ENCODE measurements at places on chromosomes 3 and 15.

GRCh38 chr15:101068961-101069653 is 149.9 kb downstream of the LRRK1 start:
- peak; percentile 25 for DNase-seq

GRCh38 chr3:50287262-50287661 is 5.0 kb downstream of the IFRD2 start:
- no peak for DNase-seq

DNA sequence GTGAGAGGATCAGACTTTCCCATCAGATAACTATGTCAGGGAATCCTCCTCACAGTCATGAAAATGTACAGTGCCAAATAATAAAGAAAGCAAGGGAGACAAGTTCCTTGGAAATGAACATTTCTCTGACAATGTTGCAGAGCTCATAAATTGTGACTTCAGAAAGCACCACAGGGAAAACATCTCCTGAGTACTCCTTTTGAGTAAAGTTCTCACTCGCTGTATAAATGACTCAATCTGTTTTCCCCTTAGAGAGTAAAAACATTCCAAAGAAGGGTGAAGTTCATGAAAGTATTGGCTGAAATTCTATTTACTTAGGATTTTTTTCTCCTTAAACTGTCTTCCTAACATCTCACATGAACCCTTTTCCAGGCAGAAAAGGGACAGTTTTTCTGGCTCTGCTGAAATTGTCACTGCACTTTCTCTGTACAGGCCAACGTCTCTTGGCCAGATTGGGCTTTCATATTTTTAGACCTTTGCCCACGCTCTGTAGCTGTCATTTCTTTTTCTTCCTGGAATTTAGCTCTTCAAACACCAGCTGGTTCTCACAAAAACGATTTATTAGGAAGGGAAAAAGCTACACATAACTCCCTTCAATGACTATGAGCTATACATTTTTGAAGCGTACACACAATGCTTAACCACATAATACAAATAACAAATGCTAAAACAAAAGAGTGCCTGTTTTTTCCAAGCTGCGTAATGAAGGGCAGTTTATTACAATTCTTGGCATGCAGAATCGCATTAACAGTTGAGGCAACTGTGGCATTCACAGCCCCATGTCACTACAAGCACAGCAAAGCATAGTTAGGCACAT is 216.1 kb downstream of the ATP8B4 start:
- no peak for DNase-seq

DNA sequence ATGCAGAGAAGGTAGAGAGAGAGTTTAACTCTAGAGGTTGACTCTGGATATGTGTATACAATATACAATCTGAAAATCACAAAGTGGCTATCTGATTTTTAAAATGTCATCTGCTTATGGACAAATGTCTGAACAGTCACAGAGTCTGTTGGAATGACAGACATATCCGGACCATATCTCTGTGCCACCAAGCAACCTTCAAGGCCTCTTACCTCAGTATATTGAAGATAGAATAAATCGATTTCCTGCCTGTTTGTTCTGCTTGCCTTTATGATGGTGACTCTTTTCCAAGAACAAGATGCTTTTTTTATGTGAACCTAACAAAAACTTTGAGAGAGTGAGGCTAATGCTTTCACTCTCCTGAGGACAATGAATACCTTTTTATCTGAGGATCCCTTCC is 151.1 kb downstream of the RBPMS2 start:
- DNase-seq = no peak

- peak; percentile 55 for DNase-seq
Measured at GRCh38 chr3:13192471-13193213, 119.4 kb upstream of the IQSEC1 start.

DNA sequence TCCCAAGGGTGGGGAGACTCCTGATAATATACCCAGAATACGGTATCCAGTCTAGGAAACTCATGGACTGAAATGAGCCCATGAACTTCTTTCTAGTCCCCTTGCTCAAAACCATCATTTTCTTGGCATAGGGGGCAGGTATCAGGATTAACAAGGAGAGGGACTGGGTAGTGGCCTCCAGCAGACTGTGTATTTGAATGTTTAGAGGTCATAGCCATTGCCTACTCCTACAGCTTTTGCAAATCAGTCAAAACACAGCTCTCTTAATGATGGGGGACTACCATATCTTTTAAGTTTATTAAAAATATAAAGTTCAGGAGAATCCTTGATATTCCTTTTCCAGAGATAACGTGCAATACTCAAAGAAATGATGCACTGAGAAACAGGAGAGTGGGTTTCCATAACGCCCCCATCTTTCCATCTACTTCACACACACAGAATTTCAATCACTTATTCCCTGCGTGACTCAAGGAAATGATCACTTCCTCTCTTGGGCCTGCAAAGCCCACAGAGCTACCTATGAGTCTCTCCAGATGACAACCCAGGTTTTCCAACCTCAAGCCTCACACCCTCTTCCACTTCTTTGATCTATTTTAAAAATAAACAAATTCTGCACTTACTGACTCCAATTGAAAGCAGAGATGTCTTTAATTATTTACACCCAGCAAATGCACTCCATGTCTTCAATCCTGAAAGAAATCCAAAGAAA is 584.0 kb upstream of the LMCD1 start:
- no peak for DNase-seq

DNA sequence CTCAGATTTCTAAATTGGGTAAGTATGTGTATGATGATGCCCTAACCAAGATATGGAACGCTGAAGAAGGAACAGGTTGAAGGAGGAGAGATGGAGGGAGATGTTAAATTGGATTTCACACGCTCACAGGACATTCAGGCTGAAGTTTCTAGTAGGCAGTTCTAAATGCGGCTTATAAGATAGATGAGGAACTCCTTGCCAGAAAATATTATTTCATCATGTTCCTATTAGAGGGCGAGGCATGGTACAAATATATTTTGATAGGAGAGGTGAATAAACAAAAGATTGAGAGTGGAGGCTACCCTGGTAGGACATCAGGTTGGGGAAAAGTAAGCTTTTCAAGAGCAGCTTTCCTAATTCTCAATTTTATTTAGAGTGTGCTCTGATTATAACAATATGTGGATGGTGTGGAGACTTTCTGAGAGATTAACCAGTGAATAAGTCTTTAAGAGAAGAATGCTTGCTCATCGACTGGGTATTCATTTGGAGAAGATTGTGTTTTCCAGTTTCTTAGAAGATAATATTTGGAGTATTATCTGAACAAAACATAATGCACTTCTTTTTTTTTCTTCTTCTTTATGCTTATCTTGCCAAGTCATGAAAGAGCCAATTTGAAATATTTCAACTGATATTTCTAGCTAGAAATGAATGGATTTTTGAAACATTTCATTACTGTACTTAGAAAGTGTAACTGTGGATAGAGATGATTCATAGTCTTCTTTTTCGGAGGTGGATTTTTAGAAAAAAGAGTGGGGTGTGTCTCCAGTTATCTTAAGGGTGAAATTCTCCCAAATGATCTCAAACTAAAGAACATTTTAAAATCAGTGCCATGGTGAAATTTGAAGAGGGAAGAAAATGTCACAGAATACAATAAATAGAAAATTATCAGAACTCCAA is 88.5 kb downstream of the B3GALNT1 start:
- DNase-seq = no peak

DNA sequence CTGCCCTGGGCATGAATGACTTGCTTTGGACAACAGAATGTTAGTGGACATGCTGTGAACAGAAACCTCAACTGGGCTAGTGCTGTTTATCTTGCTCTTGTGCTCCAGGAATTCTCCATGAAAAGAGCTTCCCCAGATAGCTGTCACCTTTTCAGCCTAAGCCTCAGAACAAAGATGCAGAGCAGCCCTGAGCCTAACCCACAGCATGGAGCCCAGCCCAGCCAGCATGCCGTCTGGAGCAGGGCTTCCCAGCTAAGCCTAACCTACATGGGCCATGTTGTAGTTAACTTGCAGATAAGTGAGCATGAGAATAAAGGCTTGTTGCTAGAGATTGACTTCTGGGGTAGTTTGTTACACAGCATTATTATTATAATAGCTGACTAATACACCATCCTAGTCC is 48.9 kb downstream of the SCN5A start:
- DNase-seq = no peak

GRCh38 chr3:194121891-194122631 is 13.9 kb upstream of the HES1 start:
- no peak for DNase-seq

GRCh38 chr15:79170256-79170664 is 79.7 kb upstream of the RASGRF1 start:
- peak; percentile 28 for DNase-seq

- peak; percentile 3 for DNase-seq
Measured at GRCh38 chr3:105177576-105177975, 189.1 kb upstream of the ALCAM start.

GRCh38 chr3:148962513-148962912 is 28.8 kb upstream of the GYG1 start:
- peak; percentile 39 for DNase-seq

- no peak for DNase-seq
Measured at GRCh38 chr3:45610119-45610518, 15.6 kb downstream of the LIMD1 start.

- DNase-seq = no peak
Measured at GRCh38 chr15:86256628-86257027, 177.0 kb downstream of the AGBL1 start.

- DNase-seq = peak; percentile 82
Measured at GRCh38 chr3:127628788-127629466, at the start of gene PODXL2. Gene PODXL2 (plus strand): TSS chr3:127629185. CDS start chr3:127629220, 35 bp downstream.

DNA sequence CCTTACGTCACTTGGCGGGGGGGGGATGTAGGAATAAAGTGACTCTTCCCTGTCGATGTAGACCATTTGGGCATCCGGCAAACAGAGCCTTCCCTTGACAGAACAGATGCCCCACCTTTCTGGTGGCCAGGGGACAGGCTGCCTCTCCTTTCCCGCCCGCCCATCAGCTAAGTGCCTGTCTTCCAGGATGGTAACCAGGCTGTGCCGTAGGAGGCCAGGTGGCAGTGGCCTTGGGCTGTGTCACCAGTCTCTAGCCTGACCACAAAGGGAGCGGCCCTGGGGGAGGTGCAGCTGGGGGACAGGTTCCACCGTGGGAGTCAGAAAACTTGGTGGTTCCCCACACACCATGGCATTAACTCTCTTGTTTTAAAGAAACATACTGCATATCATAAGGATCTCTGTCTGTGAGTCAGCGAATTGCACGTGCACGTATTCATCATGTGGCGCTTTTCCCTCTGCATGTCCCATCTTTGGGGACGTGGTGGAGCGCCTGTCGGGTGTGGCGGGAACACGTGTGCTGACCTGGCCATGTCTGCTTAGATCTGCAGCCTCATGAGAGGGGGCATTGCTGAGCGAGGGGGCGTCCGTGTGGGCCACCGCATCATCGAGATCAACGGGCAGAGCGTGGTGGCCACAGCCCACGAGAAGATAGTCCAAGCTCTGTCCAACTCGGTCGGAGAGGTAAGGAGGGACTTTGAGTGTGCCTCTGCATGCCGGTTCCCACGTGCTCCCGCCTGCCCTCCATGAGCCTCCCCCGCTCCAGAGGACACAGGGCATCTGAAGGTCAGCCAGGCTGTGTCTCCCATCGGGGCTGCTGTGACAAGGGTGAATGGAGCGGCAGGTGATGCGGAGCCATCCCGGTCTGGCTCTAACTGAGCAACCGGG is 156.0 kb downstream of the NSMCE3 start:
- DNase-seq = no peak

DNA sequence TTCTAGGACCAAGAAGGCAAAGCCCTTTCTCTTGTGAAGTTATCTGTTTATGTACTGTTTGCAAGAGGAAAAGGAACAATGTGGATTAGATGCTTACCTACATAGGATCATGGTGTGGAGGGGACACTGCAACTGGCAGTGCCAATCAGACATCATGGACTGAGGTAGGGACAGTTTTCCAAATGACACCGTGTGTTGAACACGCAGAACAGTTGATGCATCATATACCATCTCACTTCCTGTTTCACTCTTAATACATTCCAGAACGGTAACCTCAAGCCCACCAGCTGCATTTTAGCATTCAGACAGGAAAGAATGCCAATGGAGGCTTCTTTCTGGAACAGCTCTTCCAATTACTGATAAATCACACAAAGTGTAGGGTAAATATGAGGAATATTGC is 397.7 kb upstream of the LMCD1 start:
- no peak for DNase-seq

- peak; percentile 33 for DNase-seq
Measured at GRCh38 chr3:36679384-36680200, 84.8 kb downstream of the DCLK3 start.

DNA sequence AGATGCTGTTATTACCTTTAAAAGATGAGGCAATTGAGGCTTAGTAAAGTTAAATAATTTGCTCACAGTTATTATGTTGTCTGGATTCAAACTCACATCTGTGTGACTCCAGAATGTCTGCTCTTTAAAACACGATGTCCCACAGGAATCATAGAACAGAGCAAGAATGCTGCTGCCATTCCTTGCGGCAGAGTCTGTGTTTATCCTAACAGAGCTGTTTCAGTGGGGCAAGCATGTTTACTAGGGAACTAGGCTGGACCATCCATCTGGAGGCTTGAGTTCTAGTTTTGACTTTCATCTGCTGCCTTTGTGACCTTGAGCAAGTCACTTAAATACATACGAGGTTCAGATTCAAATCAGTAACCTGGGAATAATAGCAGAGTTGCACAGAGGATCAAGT is 72.1 kb downstream of the BBX start:
- no peak for DNase-seq

- DNase-seq = no peak
Measured at GRCh38 chr3:138461896-138462295, 27.5 kb downstream of the ESYT3 start.

GRCh38 chr3:55480911-55481743 is 6.0 kb downstream of the WNT5A start:
- DNase-seq = peak; percentile 80

- no peak for DNase-seq
Measured at GRCh38 chr3:53865732-53866499, 16.0 kb downstream of the ACTR8 start.

- DNase-seq = no peak
Measured at GRCh38 chr15:51307811-51308210, 30.6 kb downstream of the CYP19A1 start.

GRCh38 chr3:48708481-48708889 is 8.5 kb downstream of the IP6K2 start:
- no peak for DNase-seq

GRCh38 chr3:62378311-62378789 is 5.0 kb upstream of the FEZF2 start:
- no peak for DNase-seq

GRCh38 chr3:112199622-112200316 is 66.7 kb upstream of the GCSAM start:
- no peak for DNase-seq

DNA sequence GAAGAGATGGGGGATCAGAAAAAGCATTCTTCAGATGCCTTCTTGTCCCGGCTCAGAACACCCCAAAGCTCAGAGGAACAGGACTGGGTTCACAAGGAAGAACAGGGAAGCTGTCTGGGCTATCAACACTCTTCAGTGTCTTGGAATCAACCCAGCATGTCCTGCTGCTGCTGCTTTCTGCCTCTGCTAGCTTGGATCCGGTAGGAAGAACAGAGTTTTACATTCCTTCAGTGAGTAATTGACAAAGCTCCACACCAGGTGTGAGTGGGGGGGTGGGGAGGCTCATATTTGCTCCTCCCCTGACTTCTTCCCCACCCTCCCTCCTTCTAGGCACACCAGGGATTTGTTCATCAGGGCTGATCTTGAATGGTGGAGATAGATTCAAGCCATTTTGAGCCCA is 13.1 kb upstream of the ETV5 start:
- DNase-seq = no peak

- DNase-seq = no peak
Measured at GRCh38 chr3:134552784-134553183, 66.9 kb downstream of the CEP63 start.

Measured in AG08396 (cell line).